ENCODE measurements at places on chromosomes 16 and 17.
A peak's percentile ranks its signal among the peaks of the same experiment; 100 is the strongest.

GRCh38 chr16:24849641-24850040 lies 3.9 kb downstream of the SLC5A11 start:
- DNase-seq = no peak

DNA sequence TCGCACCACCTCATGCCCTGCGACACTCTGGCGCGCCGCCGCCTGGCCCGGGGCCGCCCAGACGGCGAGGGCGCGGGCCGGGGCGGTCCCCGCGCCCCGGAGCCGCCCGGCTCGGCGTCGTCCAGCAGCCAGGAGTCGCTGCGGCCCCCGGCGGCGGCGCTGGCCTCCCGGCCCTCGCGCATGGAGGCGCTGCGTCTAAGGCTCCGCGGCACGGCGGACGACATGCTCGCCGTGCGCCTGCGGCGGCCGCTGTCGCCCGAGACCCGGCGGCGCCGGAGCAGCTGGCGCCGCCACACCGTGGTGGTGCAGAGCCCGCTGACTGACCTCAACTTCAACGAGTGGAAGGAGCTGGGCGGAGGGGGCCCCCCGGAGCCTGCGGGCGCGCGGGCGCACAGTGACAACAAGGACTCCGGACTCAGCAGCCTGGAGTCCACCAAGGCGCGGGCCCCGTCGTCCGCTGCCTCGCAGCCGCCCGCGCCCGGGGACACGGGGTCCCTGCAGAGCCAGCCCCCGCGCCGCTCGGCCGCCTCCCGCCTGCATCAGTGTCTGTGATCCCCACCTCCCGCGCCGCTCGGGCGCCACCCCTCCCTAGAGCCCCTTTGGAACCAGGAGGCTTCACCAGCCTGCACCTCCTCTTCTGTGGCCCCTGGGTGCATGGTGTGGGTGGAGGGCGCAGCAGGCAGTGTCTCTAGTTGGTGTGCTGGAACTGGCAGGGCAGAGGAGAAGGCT lies 82.3 kb downstream of the ARHGAP23 start:
- no peak for DNase-seq

GRCh38 chr17:5819921-5820685 lies 235.8 kb upstream of the NLRP1 start:
- no peak for DNase-seq

GRCh38 chr17:65914784-65915342 lies 277.1 kb downstream of the CEP112 start:
- no peak for DNase-seq

GRCh38 chr16:4780235-4780634 lies 7.9 kb downstream of the SEPTIN12 start:
- no peak for DNase-seq

GRCh38 chr16:48432136-48432535 lies 46.9 kb upstream of the SIAH1 start:
- no peak for DNase-seq

DNA sequence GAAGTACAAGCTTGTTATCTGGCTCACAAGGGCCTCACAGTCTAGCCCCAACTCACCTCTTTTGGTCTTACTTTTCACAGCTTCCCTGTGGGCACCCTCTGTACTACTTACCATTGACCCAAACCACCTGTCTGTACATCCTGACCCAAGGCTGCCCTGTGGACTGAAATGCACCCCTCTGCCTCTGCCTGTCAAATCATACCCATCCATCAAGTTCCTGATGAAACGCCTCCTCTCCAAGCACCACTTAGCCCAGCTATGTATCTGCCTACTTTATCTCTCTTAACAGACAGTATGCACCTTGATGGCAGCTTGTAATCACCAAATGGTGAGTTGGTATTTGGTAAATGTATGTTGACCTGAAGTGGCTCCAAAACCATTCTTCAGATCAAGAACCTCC lies 7.5 kb upstream of the MAP3K14 start:
- no peak for DNase-seq

GRCh38 chr16:77596261-77596660 lies 126.1 kb upstream of the NUDT7 start:
- DNase-seq = no peak

DNA sequence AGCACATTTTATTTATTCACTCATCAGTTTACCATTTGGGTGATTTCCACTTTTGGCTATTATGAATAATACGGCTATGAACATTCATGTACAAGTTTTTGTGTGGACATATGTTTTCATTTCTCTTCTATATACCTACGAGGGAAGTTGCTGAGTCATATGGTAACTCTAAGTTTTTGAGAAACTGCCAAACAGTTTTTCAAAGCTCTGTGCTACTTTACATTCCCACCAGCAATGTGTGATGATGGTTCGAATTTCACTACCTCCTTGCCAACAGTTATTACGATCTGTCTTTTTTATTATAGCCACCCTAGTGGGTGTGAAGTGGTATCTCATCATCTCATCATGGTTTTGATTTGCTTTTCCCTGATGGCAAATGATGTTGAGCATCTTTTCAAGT lies 63.7 kb upstream of the MRTFB start:
- DNase-seq = no peak

GRCh38 chr17:66939461-66940114 lies 24.9 kb upstream of the CACNG4 start:
- no peak for DNase-seq

DNA sequence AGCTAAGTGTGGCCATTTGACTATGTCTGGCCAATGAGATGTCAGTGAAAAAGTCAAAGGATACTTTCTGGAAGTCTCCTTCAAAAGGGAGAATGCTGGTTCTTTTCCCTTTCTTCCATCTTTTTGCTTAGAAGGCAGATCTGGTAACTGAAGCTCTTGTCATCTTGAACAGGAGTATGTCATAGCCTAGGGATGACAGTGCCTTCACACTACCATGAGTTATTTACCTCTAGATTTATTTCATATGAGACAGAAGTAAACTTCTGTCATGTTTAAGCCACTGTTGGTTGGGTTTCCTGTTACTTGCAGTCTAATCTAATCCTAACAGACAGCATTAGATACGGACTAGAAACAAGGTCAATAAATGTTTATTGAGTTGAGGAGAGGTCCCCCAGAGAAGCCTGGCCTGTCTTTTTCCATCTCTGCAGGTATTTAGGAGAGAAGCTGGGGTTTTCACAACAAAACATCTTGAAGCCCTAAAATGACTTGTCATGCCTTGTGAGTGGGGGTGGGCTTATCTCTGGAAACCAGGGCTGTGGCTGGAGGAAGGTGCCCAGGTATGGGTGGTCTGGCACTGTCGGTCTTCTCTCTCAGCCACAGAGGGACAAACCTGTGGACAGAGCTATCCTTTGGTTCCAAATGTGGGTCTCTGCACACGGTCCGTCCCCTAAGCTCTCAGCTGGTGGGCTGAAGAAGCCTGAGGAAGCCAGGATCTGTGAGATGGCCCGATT lies 28.5 kb downstream of the TMEM98 start:
- no peak for DNase-seq

- no peak for DNase-seq
Measured at GRCh38 chr17:41758601-41759000, 24.2 kb upstream of the HAP1 start.

GRCh38 chr17:1949754-1950153 lies 75.4 kb downstream of the RTN4RL1 start:
- no peak for DNase-seq

DNA sequence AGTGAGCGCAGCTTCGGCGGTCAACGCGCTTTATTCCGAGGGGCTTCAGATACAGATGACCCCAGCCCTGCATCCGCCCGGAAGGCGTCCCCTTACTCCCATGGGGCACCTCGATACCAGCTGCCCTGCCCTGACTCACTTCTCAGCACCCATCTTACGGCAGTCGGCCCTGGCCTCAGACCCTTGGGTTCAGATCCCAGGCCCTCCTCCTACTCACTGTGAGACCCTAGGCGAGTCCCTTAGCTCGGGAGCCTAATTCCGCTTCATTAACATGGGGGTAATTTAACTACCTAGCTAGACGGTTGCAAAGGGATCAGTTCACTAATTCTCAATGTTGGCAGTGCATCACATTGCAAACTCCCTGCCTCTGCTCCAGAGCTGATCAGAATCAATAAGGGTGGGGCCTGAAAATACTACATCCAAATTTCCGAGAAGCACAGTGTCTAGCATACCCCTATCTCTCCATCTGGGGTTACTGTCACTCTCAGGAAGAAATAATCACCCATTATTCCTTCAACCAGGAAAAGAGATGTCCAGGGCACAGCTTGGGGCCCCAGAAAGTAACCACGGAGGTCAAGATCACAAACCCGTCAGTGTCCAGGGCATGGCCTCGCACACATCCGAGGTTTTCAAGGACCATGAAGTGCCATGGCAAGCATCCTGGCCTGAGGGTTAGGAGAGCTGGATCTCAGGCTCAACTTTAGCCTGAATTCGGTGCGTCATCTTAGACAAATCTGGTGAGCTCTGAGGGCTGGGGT lies 415 bp upstream of the FLOT2 start:
- no peak for DNase-seq

GRCh38 chr17:41585301-41586056 lies 1.2 kb downstream of the KRT14 start:
- no peak for DNase-seq

DNA sequence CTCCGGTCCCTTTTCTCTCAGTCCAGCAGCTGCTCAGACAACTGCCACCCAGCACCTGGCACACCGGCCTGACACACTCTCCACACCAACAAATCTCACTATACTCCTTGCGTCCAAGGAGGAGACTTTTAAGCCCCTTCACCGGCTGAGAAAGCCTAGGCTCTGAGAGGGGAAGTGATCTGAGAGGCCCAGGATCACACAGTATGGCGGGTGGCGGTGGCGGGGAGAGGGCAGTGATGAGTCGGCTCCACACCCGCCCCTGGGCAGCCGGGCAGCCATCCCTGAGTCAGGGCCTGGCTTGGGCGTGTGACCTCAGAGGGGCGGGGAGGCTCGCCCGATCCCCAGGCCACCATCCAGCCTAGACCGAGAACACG lies 569 bp downstream of the FLII start:
- DNase-seq = peak; percentile 91

- DNase-seq = no peak
Measured at GRCh38 chr16:21145738-21146137, 4.9 kb downstream of the DNAH3 start.

DNA sequence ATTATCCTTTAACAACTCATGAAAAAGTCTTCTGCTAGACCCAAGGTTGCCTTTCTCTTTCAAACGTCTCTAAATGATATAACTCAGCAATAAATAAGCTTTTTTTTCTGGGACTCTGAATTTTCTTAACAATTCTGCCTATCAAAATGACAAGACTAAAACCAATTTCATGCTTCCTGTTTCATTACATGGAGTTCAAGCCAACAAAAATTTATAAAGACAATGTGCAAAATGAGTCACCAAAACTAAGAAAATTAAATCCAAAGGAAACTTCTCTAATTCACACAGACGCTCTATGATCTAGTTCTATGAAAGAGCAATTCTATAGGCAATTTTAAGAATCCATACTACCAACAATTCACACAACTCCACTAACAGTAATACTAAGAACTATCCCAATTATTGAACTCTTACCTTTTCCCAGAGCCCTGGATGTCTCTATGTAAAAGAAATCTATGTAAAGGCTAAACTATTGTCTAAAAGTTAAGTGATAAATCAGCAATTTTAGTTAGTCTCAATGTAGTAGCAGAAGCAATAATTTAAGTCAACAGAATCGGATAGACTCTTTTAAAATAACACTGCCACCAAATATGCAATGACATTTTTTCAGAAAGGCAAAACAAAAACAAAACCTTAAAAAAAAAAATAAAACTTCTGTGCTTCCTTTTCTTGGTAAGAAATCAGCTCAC lies 44.2 kb downstream of the ZZEF1 start:
- no peak for DNase-seq

DNA sequence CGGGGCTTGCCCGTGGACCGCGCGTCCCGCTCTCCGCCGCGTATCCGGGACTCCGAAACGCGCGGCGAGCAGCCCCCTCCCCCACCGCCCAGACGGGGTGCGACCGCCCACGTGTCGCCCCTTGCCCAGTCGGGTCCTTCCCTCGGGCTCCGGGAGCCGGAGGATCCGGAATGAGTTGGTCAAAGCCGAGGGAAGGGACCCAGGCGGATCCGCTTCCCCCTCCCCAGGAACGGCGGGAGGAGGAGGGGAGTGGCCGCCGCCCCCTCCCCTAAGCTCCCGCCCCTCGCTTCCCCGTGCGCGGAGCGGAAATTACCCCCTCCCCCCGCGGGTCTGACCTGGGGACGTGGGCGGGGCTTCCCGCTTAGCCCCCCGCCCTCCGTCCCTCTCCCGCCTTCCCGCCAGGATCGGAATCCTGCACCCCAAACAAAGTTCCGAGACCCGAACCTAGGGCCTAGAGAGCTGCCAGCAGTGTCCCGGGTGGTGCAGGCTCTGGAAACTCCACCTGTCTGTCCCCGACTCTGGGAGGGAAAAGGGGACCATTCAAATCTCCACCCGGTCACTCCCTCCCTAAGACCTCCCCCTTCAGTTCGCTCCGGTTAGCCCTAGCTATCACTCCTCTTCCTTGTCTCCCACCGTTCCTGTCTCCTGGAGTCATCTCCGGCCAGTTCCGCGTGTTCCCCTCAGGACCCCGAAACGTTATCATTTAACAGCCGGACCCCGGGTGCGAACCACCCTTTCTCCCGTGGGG lies 1.0 kb upstream of the IGF2BP1 start:
- DNase-seq = no peak

- no peak for DNase-seq
Measured at GRCh38 chr17:39063681-39064069, 87.8 kb downstream of the PLXDC1 start.

DNA sequence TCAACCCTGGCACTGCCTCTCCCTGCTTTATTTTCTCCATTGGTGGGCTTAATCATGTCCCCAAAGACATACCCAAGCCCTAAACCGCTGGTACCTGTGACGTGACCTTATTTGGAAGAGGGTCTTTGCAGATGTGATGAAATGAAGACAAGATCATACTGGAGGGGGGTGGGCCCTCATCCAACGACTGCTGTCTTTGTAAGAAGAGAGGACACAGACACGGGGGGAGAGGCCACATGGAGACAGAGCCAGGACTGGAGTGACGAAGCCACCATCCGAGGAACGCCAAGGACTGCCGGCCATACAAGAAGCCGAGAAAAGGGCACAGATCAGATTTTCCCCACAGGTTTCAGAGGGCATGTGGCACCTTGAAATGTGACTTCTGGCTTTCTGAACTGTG lies 62.5 kb downstream of the C16orf95 start:
- DNase-seq = no peak

DNA sequence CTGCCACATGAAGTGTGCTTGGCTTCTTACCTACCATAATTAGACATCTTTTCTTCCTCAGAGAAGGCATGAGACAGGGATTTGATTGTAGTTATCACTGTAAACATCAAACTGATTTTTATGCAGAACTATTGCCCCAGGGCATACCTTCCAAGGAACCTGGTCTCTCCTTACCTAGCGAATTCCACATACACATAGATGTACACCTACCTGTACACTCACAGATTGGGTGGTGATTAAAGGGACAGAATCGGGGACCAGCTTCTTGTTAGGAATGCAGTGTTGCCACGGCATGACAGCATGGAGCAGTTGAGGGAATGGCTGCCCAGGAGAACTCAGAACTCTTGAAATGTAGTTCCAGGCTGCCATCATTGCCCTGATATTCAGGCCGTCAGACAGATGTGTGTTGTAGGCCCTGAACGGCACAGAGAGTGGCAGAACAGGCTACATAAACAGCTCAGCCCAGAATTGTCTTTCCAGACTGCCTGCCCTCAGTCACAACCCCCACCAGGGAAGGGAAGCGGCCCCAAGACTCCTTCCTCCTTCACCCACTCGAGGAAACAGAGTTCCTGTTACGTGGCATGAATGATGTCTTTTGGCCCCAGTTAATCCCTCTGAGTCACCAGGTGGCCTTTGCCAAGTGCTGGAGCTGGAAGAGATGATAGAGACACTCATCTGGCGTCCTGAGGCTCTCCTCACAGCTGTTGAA lies 17.8 kb upstream of the NAGLU start:
- peak; percentile 95 for DNase-seq
